Muscle of leg (tissue), 16 donors: ENCODE measurements at places on chromosomes 5 and 9. TPM values are rescaled to one million over a fixed set of nuclear protein-coding genes. Genes with fewer than 3 reads are reported as not detected.
A peak's percentile ranks its signal among the peaks of the same experiment; 100 is the strongest.

GRM6 gene
- 0.23 TPM for polyA plus RNA-seq

DNA sequence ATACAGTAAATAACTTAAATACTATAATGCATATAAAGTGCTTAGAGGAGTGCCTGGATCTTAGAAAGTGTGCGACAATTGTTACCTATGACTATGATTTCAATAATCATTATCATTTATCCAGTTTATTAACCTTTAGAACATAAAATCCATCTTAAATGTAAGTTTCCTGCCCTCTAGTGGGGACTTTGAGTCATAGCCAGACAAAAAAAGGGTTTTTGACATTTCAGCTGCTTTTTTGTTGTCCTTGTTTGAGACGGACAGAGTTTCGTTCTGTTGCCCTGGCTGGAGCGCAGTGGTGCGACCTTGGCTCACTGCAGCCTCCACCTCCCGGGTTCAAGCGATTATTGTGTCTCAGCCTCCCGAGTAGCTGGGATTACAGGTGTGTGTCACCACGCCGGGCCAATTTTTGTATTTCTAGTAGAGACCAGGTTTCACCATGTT is 9.7 kb upstream of the C9orf152 start:
- peak; percentile 55 for DNase-seq

DNA sequence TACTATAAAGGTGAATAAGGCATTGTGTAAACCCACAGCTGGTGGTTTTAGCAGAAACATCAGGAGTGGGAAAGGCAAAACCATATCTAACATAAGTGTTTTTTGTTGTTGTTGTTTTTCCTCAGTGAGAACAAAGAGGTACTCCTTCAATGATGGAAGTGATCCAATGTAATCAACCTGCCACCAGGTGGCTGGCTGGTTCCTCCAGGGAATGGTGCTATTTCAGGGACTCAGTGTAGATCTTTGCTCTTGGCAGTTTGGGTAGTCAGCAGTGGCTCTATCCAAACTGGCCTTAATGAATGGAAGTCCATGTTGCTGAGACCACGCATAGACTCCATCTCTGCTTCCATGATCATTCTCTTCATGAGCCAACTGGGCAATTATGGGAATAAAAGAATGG is 10.8 kb downstream of the DMRTA1 start:
- DNase-seq, result no peak

DNA sequence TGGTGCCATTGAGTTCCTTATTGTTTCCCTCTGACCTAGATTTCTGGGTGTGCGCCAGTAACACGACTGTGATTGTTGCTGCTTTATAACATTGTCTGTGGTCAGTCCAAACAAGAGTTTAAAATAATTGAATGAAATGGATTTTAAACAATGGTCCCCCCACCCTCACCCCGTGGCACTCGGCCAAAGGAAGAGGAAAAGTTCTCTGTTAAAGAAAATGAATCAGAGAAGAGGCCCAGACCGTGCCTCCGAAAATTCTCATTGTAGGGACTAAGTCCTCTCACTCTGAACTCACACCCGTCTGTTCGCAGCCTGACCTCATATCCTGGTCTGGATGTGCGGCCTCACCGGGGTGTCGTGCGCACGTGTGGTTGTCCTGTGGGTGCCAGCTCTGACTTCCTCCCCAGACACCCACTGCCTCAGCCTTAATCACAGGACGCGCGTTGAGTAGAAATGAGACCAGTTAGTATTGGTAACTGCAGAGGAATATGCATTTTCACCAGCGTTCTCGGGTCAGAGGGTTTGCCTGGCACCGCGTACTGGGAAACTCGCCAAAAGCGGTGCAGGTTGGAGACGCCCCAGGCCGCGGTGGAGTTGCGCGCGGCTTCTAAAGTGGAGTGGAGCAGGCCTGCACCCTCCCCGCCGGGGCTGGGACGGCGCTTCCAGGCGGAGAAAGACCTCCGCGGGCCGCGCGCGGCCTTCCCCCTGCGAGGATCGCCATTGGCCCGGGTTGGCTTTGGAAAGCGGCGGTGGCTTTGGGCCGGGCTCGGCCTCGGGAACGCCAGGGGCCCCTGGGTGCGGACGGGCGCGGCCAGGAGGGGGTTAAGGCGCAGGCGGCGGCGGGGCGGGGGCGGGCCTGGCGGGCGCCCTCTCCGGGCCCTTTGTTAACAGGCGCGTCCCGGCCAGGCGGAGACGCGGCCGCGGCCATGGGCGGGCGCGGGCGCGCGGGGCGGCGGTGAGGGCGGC is at the start of gene ABL1:
Gene ABL1, plus strand, starts transcription at position 884 of the 966 bp plus-strand sequence. CDS start 193 bp downstream, outside the sequence.
- DNase-seq, result peak; percentile 89

DNA sequence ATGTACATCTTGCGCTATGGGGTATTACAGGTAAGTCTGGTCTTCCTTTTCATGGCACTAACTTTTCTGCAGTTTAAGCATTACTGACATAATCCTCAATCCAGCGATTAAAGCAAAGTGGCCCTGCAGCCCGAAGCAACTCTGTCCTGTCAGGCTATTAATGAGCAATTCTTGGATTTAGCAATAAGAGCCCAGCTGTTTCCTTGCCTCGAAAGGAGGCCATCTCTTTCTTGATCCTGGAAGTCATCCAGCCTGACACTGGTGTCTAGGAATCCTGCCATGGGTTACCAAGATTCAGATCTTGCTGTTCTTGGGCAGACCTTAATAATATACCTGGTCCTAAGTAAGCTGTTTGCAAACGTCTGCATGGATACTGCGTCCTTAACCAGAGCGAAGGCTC is 102.0 kb downstream of the RFK start:
- peak; percentile 17 for DNase-seq

GRCh38 chr9:3954331-3955304 is 345.2 kb downstream of the GLIS3 start:
- no peak for DNase-seq

GRCh38 chr5:51397996-51398395 is 14.7 kb downstream of the ISL1 start:
- no peak for DNase-seq

DNA sequence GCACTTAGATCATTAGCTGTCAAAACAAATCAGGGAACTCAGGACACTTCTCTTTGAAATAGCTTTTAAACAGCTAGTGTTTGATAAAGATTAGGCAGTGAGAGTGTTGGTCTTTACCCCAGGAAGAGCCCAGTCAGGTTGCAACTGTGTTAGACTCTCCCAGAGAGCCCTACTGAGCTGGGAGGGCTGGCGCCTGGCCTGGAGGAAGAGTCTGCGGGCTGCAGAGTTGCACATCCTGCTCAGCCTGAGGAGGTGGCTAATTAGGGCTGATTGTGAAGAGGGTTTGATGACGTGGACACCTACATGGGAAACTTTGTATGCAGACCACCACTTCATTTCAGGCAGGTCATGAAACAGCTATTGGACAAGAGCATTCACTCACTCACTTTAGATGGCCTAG is 112.0 kb downstream of the TMEM174 start:
- no peak for DNase-seq

GRCh38 chr9:129558063-129558550 is 62.8 kb downstream of the C9orf50 start:
- no peak for DNase-seq
